Stimulated activated CD4-positive, alpha-beta T cell treated with anti-CD3 and anti-CD28 coated beads, Interleukin-15, amount 100 ng/mL, for 1 hour (primary cell): ENCODE measurements at places on chromosomes 12 and 14.

DNA sequence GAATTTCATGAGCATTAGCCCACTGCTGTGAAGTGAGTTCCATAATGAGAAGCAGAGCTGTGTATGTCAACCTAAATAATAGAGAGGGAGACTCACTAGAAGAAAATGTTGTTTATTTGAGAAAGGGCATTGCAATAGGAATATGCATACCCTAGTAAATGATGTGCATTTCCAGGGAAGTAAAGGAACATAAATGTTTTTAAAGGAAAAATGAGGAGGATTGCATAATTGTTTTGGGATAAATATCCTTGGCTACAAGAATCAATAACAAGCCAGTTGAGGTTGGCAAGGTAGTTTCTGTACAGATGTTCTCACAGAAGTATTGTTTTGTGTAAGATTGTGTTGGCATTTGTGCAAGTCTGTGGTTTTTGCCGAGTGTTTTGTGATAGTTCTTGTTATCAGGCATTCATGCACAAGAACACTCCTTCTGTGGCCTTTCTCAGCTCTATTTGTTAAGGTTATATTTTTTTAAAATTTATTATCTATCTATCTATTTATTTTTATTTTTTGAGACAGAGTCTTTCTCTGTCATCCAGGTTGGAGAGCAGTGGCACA lies 47.1 kb downstream of the EMP1 start:
- DNase-seq, result no peak

GRCh38 chr12:67208281-67209067 lies 60.7 kb upstream of the CAND1 start:
- DNase-seq, result no peak

GRCh38 chr14:76112889-76113624 lies 38.7 kb upstream of the GPATCH2L start:
- no peak for DNase-seq

- DNase-seq, result no peak
These were observed 311.7 kb upstream of the FKBP4 start for GRCh38 chr12:2482938-2483660.

DNA sequence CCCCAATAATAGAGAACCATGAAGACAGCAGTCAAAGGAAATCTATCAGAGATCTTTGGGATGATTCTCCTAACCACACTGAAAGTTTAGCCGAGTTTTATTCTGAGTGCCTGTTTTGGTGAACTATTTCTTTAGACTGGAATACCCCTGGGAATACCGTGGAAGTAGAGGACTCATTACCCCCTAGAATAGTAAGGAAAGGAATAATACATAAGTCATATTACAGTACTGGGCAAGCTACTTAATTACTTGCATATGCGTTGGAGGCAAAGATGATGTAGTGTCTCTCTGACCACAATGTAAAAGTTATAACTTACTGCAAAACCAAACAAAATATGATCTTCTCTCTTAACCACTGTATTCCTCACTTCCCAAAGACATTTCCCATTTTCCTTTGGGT lies 25.5 kb downstream of the ZC2HC1C start:
- DNase-seq, result no peak

DNA sequence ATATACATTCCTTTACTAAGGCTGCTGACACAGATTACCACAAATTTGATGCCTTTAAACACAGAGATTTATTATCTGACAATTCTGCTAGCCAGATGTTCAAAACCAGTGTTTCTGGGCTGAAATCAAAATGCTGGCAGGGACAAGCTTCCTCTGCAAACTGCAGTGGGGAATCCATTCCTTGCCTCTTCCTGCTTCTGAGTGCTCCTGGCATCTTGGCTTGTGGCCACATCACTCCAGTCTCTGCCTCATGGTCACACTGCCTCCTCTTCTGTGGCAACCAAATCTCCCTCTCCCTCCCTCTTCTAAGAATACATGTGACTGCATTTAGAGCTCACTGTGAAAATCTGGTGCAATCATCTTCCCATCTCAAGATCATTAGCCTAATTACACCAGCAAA lies 235.7 kb downstream of the TTC8 start:
- DNase-seq, result no peak

DNA sequence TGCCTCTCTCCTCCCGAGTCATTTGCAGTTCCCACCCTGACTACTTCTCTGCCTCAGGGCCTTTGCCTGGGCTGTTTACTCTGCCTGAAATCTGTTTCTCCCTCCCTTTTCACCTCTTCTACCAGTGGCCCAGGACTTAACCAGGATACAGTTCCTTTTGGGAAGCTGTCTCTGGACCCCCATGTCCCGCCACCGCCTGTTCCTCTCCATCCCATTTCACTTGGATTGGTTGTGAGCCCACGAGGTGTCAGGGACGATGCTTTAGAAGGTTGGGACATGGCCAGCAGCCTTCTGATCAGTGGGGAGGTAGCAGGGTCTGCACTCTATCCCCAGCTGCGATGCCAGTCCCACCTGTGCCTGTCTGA lies 51.8 kb downstream of the FAM222A start:
- DNase-seq, result no peak

- no peak for DNase-seq
These were observed 272.4 kb downstream of the NELL2 start for GRCh38 chr12:44603701-44604100.

- DNase-seq, result no peak
These were observed 1.1 kb downstream of the CCDC91 start for GRCh38 chr12:28191051-28192048.

DNA sequence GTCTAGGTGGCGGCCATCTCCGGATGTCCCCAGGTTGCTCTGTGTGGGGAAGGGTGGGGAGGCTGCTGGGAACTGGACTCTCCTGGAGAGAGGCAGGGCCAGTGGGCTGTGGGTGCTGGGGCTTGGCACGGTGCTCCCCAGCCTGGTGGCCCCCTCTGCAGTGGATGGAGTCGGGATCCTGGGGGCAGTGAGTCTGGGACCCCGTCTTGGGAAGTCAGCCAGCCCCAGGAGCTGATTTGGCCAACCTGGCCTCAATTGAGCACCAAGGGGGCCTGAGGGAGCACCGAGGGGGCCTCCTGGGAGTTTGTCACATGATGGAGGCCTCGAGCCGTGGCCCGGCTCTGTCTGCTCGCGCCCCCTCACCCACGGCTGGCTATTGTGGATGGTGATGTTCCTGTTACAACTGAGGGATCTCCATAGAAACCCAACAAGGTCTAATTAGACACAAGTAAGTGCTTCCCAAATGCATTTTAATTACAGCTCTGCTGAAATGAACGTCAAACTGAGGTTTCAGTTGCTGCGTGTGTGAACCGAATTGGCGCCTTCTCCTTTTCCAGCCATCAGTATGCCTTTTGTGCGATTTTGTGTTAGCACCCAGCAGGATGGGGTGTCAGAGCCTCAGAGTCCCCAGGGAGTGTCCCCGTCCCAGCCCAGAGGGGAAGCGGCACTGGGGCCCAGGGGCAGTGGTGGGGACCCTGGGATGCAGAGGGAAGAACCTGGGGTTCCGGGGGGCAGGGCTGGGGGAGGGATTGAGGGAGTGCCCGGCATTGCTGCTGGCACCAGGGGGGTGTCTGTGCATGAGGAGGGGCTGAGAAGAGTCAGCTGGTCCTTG lies 71.8 kb downstream of the KIF26A start:
- no peak for DNase-seq

- no peak for DNase-seq
These were observed 7.4 kb upstream of the SNAPC1 start for GRCh38 chr14:61754627-61755381.

GRCh38 chr12:1054117-1054870 lies 63.3 kb downstream of the ERC1 start:
- DNase-seq, result no peak

- no peak for DNase-seq
These were observed 52.0 kb downstream of the KCNMB4 start for GRCh38 chr12:70418101-70418500.

GRCh38 chr12:71541583-71541982 lies 102.0 kb downstream of the LGR5 start:
- no peak for DNase-seq

DNA sequence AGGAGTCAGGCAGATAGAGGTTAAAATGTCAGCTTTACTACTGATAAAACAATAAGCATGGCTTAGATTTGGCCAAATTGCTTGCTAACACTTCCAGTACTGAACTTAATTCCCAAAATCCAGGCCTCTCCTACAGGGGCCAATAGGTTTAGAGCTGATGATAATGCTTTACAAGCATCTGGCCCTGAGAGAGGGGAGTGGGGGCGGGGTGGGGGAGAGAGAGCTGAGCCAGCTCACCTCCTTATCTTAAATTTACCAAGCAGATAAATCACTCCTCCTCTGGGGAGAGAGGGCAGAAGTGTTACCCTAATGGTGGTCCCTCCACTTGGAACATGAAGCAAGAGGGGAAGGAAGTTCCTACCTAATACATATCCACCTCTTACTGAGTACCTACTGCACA lies 182.2 kb upstream of the CRY1 start:
- no peak for DNase-seq

GRCh38 chr14:103880348-103881267 lies 33.2 kb upstream of the PPP1R13B start:
- DNase-seq, result no peak

DNA sequence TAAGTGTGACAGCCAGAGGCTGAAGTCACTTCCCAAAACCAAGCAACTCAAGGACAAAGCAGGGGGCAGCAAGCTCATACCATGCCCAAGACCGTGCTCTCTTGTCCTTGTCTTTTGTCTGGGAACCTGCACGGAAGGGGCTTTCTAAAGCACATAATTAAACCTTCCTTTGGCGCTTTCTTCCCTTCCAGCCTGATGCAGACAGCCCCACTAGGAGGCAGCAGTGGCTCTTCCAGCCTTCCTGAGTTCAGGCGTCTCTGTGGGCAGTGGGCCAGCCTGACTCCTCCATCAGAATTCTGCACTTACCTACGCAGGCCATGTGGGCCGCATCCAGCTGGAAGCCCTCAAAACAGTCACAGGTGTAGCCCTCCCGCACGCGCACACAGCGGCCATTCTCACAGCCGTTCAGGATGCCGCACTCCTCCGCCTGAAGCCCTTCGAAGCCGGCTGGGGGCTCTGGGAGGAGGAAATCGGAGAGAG lies 7.6 kb downstream of the ISCA2 start:
- no peak for DNase-seq

DNA sequence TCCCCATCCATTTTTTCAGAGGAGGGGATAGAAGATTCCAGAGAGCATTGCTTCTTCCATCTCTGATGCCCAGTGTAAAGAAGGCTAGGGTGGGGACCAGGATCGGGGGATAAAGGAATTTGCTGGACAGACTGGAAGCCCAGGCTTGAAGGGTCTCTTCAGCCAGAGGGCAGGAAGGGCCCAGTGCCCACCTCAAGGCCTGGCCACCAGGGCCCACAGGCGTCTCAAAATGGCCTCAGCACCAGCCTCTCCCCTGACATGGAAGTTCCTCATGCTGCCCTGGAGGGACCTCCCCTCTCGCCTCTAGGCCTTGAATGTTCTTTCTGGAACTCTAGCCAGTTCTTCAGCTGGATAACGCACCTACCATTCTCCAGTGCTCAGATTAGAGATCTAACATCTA lies 2.8 kb downstream of the RPS6KL1 start:
- DNase-seq, result no peak

DNA sequence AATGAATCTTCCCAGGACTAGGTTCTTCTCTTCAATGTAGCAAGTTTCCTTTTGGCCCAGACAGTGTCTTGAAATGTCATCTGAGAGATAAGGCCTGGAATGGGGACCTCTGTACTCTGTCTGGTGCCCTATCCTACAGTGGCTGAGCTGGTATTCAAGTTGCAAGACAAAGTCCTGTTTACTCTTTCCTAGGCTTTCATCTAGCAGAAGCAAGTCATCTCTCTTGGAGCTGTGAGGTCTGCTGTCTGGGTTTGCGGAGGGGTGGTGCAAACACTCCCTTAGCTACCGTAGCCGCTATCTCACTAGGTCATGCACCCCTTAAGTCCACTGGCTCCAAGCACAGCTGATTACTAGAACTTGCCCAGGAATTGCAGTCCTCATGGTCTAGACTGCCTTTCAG lies 149.7 kb upstream of the SLC16A7 start:
- DNase-seq, result no peak

GRCh38 chr12:11727133-11727664 lies 77.7 kb downstream of the ETV6 start:
- DNase-seq, result no peak

DNA sequence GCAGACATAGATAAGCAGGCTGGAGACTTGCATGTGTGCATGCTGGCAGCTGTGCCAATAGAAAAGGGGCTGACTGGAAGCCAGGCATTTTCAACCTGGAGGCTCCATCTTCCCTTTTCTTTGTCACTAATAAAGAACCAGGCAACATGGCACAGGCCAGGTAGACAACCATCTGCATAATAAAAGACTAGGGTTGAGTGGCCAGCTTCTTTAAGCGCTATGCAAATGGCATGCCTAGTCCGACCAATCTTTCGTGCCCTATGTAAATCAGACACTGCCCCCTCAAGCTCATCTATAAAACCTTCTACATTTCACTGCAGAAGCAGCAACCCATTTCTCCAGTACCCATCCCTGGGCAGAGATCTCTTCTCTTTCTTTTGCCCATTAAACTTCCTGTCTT lies 4.6 kb upstream of the KLRC1 start:
- no peak for DNase-seq

DNA sequence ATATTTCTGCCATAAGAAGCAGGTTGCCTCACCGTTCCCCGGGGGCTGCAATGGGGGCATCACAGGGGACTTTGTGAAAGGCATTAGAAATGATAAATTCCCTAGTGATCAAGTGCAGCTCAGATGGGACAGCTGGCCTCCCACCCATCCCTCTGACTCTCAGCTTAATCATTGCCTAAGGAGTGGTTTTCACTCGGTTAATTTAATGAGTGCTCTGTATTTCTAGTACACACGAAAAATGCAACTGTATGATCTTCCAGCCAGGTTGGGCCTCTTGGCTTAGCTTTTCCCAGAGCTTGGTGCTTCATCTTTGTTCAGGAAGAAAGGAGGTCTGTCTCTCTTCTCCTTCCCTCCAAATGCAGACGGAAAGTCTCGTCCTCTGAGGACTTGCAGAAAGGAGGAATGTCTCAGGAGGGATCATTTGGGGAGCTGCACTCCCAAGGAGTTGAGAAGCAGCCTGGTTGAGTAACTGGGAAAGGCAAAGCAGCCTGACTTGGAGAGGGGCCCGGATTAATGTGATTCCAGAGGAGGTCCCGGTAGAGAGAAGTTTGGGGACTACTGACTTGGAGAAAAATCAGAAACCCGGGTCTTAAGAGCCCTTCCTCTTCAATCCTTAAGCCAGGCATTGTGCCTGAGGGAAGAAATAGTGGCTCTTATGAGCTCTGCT lies 7.2 kb downstream of the CD9 start:
- DNase-seq, result no peak

DNA sequence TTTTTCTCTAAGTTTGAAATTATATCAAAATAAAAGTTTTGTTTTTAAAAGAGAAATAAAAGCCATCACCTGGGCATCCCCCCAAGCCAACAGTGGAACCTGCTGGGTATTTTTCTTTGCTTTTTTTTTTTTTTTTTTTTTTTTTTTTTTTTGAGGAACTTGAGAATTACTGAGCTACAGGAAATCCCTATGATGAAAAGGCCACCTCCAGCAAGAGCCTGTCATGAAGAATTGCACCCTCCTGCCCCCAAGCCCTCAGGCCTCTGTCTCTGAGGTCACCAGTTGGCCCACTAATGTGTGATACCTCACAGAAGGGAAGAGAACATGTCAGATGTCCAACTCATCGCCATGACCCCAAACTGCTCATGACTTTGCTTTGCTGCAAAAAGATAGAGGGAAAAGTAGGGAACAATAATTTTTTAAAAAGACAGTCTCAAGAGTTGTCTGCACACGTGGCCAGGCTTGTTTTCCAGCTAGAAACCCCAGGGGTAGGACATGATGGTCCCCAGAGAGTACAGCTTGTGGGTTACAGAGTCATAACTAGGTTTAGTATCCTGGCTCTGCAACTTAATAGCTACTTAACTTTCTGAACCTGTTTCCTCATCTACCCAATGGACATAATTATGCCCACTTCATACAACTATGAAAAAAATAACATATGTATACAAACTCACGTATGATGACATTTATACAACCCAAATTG lies 124.3 kb upstream of the EGLN3 start:
- no peak for DNase-seq

- no peak for DNase-seq
These were observed 6.9 kb upstream of the OR6J1 start for GRCh38 chr14:22650960-22651521.
